ENCODE measurements at places on chromosomes 5 and 9.

DNA sequence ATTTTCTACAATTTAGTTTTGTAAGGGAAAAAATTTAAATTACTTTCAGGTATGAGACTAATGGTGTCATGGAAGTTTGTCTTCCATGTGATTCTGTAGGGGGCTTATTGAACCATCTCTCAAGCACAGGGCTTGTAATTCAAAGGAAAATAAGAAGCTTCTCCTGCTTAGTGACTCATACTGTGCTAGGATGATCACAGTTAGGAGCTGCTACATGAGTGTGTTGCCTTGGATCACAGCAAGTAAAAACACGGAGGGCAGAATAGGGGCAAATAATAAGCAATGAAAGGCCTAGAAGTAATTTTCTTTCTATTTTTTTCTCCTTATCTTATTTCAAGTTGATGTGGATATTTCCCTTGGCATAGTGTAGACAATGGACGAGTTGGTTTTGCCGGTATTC is 28.9 kb downstream of the TMEM167A start:
- no peak for DNase-seq

DNA sequence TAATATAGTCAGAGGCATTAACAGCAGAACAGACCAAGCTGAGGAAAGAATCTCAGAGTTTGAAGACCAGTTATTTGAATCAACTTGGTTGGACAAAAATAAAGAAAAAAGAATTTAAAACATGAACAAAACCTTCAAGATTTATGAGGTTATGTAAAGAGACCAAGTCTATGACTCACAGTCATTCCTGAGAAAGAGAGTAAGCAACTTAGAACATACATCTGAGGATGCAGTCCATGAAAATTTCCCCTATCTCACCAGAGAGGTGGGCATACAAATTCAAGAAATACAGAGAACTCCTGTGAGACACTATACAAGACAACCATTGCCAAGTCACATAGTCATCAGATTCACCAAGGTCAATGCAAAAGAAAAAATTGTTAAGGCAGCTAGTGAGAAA is 17.4 kb upstream of the C9orf72 start:
- no peak for DNase-seq

DNA sequence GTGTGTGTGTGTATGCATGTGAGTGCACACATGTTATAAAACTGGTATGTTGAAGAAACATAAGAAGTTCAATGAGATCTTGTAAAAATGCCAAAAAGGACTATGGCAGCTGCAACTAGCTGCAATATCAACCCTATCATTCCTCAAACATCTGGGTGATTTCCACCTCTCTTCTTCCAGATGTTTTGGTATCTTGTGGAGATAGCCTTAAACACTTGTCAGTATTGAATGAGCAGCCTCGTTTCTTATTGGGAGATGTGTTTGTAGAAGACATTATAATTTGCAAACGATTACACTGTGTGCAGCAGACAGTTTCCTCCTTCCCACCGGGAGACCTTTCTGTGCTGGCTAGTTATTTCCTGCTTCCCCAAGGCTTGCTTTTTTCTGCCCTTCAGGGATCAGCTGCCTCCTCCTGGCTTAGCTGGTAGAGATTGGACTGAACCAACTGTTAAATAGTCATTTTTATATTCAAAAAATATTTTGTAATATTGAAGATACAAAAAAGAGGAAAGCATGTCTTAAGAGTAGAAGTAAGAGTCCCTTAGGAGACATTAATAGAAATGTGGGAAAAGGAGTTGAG is 168.4 kb upstream of the MPDZ start:
- no peak for DNase-seq

GRCh38 chr9:33129886-33130881 is 37.0 kb downstream of the B4GALT1 start:
- no peak for DNase-seq

DNA sequence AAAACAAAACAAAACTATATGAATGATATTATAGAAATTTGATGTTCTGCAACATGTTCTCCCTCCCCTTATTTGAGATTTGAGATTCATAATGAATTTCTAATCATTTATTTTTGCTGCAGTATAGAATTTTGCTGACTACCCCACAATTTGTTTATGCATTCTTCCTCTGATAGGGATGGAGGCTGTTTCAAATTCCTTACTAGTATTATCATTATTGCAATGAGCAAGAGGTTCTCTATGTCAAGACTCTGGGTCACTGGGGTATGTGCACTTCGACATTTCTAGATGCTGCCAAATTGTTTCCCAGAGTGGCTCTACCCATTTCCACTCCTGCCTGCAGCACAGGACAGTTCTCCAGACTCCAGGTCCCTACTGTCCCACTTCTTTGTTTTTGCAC is 54.9 kb upstream of the DAB2IP start:
- DNase-seq, result no peak

- no peak for DNase-seq
Observed at GRCh38 chr5:151463137-151464029, 16.0 kb downstream of the SLC36A1 start.

- no peak for DNase-seq
Observed at GRCh38 chr5:1011741-1012312, 3.2 kb downstream of the NKD2 start.

DNA sequence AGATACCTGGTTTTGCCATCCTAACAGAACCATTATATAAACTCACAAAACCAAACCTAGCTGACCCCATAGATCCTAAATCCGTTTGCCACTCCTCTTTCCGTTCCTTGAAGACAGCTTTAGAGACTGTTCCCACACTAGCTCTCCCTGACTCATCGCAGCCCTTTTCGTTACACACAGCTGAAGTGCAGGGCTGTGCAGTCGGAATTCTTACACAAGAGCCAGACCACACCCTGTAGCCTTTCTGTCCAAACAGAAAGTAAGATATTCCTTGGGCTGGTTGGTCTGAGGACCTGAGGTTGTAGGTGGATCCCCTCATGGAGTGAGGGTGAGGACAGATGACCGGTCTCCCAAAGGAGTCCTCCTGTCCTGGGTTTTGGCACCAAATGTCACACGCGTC is 56.7 kb upstream of the NAA35 start:
- no peak for DNase-seq

GRCh38 chr5:69202497-69202896 is 13.1 kb downstream of the CENPH start:
- no peak for DNase-seq

DNA sequence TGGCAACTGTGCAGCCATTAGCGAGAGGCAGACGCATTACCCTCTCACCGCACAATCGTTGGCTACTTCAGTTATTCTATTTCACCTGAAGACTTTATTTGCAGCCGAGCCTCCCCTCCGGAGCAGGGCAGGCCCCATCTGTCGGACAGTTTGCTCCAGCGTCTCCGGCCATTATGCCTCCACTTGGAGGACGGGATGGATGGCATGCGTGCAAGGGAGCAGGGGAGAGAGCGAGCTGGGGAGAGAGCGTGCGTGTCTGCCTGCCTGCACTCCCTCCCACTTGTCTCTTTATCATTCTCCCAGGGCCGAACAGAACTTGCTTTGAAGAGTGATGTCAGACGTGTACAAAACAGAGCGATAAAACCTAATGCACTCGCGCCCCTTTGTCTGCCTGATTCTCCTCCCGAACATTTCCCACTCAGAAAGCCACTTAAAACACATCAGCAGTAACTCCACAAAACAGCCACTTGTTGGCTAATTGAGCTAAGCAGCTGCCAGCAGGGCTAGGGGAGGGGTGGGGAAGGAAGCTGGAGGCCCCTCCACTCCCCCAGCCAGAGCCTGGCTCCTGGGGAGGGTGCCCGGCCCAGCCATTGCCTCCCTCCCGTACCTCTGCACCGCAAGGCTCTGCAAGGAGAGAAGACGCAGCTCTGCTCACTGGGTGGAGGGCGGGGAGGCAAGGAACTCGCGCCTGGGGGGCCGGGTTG is 43.4 kb upstream of the FUBP3 start:
- no peak for DNase-seq
